ENCODE measurements at places on chromosomes 5 and 9. TPM values are rescaled to one million over a fixed set of nuclear protein-coding genes. Genes with fewer than 3 reads are reported as not detected.

The MCTP1 gene
- polyA plus RNA-seq = 8.5 TPM

The DDX4 gene
- not detected for polyA plus RNA-seq

The PTPRD gene
- polyA plus RNA-seq = 17.0 TPM

The OR1J2 gene
- polyA plus RNA-seq = not detected

The AJM1 gene
- polyA plus RNA-seq = not detected

The TNC gene
- 2.9 TPM for polyA plus RNA-seq

The EEIG1 gene
- 4.2 TPM for polyA plus RNA-seq

The RRAGA gene
- 115 TPM for polyA plus RNA-seq

The ROPN1L gene
- polyA plus RNA-seq = 6.9 TPM

The NUTM2G gene
- polyA plus RNA-seq = not detected

The HEXB gene
- polyA plus RNA-seq = 57.2 TPM

The SELENOP gene
- polyA plus RNA-seq = 30.3 TPM

The ACTL7A gene
- not detected for polyA plus RNA-seq

The ATP10B gene
- 9.2 TPM for polyA plus RNA-seq

The TAF11L10 gene
- not detected for polyA plus RNA-seq

The ZNF658 gene
- 3.7 TPM for polyA plus RNA-seq

The CORO2A gene
- not detected for polyA plus RNA-seq

The MYORG gene
- 1.7 TPM for polyA plus RNA-seq

The ITK gene
- not detected for polyA plus RNA-seq

The CAMK4 gene
- polyA plus RNA-seq = 87.3 TPM

The FBP2 gene
- not detected for polyA plus RNA-seq

The PCDHGA4 gene
- polyA plus RNA-seq = 0.27 TPM

The SPATA31E1 gene
- not detected for polyA plus RNA-seq

The LMAN2 gene
- polyA plus RNA-seq = 18.3 TPM

The PAEP gene
- not detected for polyA plus RNA-seq

The STXBP1 gene
- polyA plus RNA-seq = 169 TPM

The CATSPER3 gene
- polyA plus RNA-seq = not detected

The PCDHGB3 gene
- polyA plus RNA-seq = 1.2 TPM

The GFI1B gene
- not detected for polyA plus RNA-seq

The DNM1 gene
- 35.0 TPM for polyA plus RNA-seq

The SGCD gene
- 4.5 TPM for polyA plus RNA-seq

The SPATA31C1 gene
- not detected for polyA plus RNA-seq

The CD74 gene
- polyA plus RNA-seq = 53.5 TPM

The CEL gene
- 0.09 TPM for polyA plus RNA-seq

The SEC24A gene
- polyA plus RNA-seq = 6.6 TPM

All from Purkinje cell (primary cell).